Activated CD8-positive, alpha-beta T cell treated with anti-CD3 and anti-CD28 coated beads for 36 hours (primary cell): ENCODE measurements at places on chromosomes 2 and 18.

- no peaks in the 10 kb centered on the region for H3K27me3 ChIP-seq
- H3K27ac ChIP-seq, result no peak overlapping the region
- DNase-seq, result no peak
- no peaks in the 10 kb centered on the region for H3K4me1 ChIP-seq
Measured at GRCh38 chr2:82795446-82795845, 1663.6 kb downstream of the SUCLG1 start.

GRCh38 chr2:64489081-64489751 is 34.9 kb upstream of the AFTPH start:
- no peak overlapping the region for H3K4me3 ChIP-seq
- H3K27ac ChIP-seq, result no peak overlapping the region
- peaks cover 1% of the 10 kb centered on the region for H3K27me3 ChIP-seq
- DNase-seq, result no peak
- peaks cover 8% of the 10 kb centered on the region for H3K4me1 ChIP-seq

GRCh38 chr18:36828630-36829361 is at the start of the genes KIAA1328 and TPGS2:
Gene KIAA1328 (plus strand): TSS chr18:36829127. CDS start chr18:36829139, 12 bp downstream.
Gene TPGS2 (minus strand): TSS chr18:36829002. CDS start chr18:36828767, 235 bp downstream.
- no peaks in the 10 kb centered on the region for H3K27me3 ChIP-seq
- peak within 1 kb of the TSS; percentile 84 for H3K4me3 ChIP-seq
- peak; percentile 90 for DNase-seq
- H3K4me1 ChIP-seq, result peaks cover 47% of the 10 kb centered on the region

DNA sequence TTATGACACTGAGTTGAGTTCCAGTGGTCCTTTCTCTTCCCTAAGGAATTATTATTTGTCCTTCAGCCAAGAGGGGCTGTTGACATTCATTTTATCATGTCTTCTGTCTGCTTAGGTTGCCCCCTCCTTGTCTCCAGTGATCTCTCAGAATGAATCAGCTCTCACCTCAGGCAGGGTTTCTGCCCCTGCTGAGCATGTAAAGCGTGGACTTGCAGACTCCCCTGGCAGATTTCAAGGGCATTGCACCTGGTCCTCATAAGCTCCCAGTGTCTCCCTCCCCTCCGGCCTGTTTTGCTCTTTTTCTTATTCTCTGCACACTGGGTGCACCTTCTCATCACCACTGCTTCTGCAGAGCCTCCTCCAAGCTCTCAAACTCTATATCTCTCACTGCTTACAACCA is 188.4 kb downstream of the KCNS3 start:
- H3K4me1 ChIP-seq, result no peaks in the 10 kb centered on the region
- H3K4me3 ChIP-seq, result no peak overlapping the region
- no peaks in the 10 kb centered on the region for H3K36me3 ChIP-seq
- DNase-seq, result no peak

DNA sequence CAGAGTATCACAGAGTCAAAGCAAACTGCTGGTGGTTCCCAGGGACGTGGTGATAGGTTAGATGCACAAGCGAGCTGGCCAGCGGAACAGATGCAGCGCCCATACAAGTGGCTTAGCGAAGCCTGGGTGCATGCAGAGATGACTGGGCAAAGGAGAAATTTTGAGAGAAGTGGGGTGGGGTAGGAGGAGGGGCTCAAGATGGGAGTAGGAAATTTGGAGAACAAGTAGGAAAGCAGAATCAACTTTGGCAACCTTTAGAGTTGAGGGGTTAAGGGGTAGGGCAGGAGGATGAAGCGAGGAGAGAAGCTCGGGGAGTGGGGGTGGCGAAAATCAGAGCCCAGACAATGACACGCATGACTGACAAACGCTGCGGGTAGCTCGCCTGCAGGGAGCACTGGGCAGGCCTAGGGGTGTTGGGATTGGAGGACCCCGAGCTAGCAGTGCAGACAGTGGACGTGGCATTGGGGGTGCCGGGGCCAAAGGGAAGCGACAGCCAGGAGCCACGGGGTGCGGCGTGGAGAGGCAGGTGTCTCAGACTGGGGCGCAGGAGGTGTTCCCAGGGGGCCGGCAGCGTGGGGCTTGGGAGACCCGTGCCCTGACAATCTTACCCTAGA is 431 bp downstream of the FAM98A start:
- H3K4me3 ChIP-seq, result peak overlapping the region; percentile 95
- H3K4me1 ChIP-seq, result peaks cover 28% of the 10 kb centered on the region
- H3K27ac ChIP-seq, result peak overlapping the region; percentile 92
- peak; percentile 79 for DNase-seq
